Hematopoietic multipotent progenitor cell (in vitro differentiated cells): ENCODE measurements at places on chromosomes 5 and 9. TPM values are rescaled to one million over a fixed set of nuclear protein-coding genes. Genes with fewer than 3 reads are reported as not detected.
A peak's percentile ranks its signal among the peaks of the same experiment; 100 is the strongest.

SAXO1 gene
- total RNA-seq: under 0.01 TPM

NR4A3 gene
- total RNA-seq: 5.1 TPM

PCDHB14 gene
- total RNA-seq: under 0.01 TPM

- no peak for DNase-seq
These were observed 26.9 kb downstream of the ADAMTS2 start for GRCh38 chr5:179318221-179318955.

DNA sequence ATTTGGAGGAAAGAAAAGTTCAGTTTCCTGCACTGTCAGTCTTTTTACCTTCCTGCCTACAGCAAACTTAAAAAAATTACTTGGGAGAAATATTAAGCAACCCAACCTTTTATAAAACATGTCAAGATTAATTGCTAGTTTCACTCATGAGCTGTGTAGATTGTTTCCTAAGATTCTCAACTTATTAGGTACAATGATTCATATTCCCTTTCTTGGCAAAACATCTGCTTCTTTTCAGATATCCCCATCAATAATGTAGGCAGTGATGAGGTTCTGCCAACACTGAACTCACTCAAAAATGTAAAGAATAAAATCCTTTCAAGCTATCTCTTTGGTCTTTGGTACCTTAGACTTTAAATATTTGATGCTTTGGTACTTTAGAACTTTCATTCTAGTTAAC, 56.0 kb downstream of the ISL1 start:
- DNase-seq: no peak

GRCh38 chr5:140106805-140107311, 7.1 kb upstream of the PURA start:
- DNase-seq: no peak

GRCh38 chr5:67133217-67133616, 63.4 kb downstream of the CD180 start:
- DNase-seq: no peak

PMPCA gene
- total RNA-seq: 50.4 TPM

- DNase-seq: no peak
These were observed 28.5 kb upstream of the KIF4B start for GRCh38 chr5:154984946-154985516.

GRCh38 chr5:139711067-139711905, 63.1 kb downstream of the CXXC5 start:
- peak; percentile 82 for DNase-seq

TAS2R1 gene
- total RNA-seq: not detected

DNA sequence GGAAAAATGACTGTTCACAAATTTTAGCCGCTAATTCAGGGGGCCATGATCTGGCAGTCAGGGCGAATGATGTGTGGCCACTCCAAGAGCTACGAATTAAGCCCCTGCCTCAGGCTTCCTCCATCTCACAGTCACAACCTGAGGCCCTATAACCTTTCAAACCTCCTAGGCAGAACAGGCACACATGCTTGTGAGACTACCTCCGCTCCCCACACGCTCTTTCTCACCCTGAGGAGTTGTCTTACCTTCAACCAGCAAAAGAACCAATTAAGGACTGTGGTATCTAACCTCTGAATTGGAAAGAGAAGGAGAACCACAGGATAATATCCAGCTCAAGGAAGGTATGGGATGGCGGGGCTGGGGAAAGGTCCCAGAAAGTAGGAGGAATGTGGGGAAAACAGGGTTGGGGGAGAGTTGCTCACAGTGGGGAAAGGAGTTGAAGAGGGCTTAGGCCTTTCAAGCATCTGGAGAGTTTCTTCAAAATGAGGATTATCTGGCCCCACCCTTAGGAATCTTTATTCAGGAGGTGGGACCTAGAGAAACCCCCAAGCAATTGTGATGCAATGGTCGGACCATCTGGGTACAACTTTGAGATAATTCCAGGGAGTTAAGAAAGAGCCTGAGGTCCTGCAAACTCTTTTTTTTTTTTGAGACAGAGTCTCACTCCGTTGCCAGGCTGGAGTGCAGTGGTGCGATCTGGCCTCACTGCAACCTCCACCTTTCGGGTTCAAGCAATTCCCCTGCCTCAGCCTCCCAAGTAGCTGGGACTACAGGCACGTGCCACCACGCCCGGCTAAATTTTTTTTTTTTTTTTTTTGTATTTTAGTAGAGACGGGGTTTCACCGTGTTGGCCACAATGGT, 5.5 kb downstream of the PCDH1 start:
- no peak for DNase-seq

- no peak for DNase-seq
These were observed 18.0 kb downstream of the CLTA start for GRCh38 chr9:36208521-36209253.
